ENCODE measurements at places on chromosomes 16 and 17.

- no peak for DNase-seq
Measured at GRCh38 chr17:64499805-64500486, 3.1 kb upstream of the POLG2 start.

- DNase-seq = no peak
Measured at GRCh38 chr16:17451843-17452242, 18.9 kb downstream of the XYLT1 start.

DNA sequence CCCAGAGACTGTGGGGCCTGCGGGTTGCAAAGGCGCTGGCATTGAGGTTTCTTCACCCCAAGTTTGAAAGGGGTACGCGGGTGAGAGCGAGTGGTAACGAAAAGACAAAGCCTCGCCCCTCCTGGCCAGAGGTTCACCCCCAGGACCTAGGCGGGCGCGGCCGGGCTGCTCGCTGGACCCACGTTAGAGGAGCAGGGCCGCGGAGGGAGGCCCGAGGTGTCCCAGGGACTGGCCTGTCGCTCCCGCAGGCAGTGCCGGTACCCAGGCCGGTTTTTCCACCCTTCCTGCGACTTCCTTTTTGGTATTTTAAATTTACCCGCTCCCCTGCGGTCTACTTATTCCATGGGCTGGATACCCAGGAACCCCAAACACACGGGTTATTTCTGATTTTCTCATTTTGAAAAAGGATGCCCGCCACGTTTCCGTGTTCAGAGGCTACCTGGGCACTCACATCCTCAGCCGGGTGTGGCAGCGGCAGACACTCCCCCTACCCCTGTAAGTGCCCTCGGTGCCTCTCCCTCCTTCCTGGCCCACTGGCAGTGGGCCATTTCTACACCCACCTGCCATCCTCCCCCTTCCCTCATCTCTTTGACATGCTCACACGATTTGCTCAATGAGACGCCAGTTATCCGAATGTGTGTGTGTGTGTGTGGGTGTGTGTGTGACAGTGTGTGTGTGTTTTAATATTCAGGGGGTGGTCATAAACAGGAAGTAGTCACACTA, 1.6 kb upstream of the FOXL1 start:
- DNase-seq = no peak

- DNase-seq = no peak
Measured at GRCh38 chr16:80299416-80299815, 241.4 kb upstream of the DYNLRB2 start.

- no peak for DNase-seq
Measured at GRCh38 chr17:43905400-43905984, 1.8 kb downstream of the MPP2 start.

DNA sequence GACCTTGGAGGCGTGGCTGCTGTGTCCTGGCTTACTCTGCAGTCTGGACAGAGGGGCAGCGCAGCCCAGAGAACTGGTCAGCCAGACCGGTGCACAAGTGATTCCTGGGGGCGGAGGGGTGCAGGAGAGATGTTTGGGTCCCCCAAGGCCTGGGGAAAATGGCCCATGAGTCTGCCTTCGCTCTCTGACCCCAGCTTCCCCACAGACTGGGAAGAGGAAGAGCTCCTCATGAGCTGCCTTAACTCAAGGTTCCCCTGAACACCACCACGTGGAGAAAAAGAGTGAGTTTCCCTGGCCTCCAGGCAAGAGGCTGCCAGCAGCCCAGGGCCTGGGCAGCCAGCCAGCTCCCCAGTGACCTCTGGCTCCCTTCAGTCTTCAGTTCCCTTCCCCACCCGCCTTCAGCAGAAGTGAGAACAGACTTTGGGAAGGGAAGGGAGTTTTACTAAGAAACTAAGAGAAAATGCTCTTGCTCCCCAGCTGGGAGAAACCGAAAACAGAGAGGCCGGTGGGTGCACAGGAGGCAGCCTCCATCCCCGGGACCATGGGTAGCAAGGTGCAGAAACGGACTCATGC, 2.0 kb upstream of the C17orf99 start:
- no peak for DNase-seq

- no peak for DNase-seq
Measured at GRCh38 chr17:935485-935884, 44.1 kb downstream of the NXN start.

DNA sequence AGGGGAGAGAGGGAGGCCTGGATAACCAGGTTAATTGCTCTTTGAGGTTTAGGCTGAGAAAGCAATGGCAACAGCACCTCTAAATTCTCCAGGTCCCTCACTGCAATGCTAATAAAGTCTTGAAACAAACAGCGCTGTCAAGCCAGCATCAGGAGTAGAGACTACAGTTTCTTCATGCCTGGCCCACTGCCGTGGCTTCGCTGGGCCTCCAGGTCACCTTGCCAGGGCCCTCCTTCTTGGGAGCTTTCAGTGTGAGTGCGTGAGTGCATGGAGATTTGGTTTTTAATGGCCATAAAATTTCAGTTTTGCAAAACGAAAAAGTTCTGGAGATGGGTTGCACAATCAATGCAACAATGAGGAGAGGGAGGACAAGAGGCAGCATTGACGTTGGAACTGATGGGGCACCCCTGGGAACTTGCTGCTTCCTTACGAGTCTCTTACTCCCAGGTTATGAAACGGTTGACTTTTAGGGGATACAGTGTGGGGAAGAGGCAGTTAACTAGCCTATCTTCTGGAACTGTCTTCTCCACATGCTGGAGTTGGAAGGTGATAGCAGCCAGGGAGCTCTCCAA, 229.4 kb downstream of the XYLT1 start:
- DNase-seq = no peak

- no peak for DNase-seq
Measured at GRCh38 chr16:75060723-75061122, 55.9 kb downstream of the LDHD start.

DNA sequence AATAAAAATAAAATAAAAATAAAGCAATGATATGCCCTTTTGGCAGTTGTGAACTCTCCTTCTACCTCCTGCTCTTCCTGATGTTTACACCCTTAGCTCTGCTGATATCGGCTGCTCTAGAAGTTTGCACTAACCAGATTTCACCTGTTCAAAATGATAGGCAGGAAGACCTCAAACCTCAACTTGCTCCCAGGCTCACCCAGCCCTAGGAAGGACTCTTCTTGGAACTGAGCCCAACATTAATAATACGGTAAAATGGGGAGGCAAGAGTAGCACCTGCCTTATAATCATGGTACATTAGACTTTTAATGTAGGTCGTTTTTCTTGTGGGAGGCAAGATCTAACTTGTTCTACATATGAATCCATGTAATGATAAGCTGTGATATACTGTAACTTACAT, 61.2 kb upstream of the MED13 start:
- DNase-seq = no peak

DNA sequence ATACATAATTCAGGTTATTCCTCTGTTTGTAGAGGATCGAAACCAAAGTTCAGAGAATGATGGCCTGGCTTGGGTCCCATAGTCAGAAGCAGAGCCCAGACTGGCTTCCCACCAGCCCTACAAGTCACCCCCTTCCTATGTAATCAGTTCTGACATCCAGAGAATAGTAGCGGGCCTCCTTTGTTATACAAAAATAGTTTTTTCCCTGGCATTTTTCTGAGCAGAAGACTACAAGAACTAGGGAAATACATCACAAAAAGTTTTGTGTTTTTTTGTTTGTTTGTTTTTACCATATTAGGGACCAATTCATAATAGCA, 19.2 kb downstream of the ATPAF2 start:
- no peak for DNase-seq

DNA sequence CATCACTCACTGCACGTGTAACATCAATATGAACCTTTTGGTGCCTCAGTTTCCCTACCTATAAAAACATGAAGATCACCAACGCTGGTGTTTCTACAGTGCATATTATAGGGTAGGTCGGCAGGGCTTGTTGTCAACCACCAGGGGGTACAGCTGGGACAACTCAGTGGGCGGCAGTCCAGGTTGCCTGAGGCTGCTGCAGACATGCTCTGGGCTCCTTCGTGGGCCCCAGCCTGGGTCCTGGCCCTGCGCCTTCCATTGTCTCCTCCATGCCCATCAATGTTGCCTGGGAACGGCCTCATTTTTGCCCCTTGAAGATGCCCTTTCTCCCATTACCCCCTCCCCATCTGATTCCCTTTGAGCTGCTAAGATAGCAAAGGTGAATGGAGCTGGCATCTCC, 89.8 kb downstream of the GSG1L start:
- no peak for DNase-seq

DNA sequence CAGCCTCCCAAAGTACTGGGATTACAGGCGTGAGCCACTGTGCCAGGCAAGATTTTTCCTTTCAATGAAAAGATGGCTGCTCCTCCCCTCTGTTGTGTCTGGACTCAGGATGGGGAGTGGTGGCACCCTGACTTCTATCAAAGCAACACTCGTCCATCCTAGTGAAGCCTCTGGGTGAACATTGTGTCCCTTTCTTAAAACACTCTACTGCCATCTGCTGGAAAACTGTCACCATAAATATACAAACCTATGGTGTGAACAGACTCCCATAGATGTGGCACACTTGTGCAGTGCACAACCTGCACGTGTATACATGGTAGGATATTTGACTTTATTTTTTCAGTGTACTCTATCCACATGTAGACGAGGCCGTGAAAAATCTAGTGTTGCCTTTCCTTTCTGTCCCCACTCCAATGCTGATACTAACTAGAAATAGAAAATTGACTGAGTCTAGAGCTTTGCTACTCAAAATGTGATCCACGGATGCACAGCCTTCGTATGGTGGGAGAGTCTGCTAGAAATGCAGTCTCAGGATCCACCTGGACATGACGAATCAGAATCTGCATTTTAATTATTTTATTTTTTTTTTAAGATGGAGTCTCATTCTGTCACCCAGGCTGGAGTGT, 55.9 kb upstream of the PLCG2 start:
- DNase-seq = peak; percentile 24

DNA sequence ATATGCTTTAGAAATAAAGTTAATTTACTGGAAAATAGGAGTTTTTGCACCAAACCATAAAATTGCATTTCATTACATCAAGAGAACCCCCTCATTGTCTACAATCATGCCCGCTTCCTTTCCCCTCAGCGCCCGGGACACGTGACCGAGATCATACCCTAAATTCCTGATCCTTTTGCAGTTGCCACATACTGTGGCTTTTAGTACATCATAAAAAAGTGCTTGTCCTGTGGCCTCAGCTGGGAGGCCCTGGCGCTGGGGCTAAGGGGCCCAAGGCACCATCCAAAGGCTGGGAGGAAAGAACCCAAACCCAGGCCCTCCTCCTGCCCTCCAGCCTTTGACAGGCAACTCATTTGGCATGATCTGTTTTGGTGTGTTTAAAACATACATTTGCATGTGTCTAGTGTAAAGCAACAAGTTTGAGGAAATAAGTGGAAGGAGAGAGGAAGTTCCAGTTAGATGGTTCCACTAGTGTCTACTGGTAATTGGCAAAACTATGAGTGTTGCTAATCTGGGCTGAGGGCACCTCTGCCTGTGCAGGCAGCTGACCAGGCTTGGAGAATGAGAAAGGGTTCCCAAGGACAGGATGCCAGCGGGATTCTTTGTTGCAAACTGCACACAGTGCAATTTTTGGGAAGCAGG, 6.0 kb downstream of the CDK5R1 start:
- DNase-seq = no peak

- no peak for DNase-seq
Measured at GRCh38 chr16:70679671-70680494, 6.0 kb downstream of the MTSS2 start.

DNA sequence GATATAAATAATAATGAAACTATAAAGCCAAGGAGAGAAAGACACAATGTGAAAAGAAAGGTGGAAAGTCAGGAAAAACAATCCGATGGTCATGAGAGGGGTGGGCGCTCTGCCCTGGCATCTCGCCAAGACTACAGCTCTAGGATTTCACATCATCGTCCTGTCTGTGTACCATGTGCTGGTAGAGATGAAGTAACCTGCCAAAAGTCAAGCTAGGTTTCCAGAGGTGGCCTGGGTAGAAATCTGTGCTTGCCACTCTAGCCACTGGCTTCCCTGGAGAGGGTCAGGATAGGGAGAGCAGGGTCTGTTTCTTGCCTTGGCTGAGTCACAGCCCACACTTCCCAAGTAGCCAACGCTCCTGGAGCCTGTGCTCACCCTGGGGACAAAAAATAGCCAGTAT, 31.0 kb upstream of the TRAP1 start:
- no peak for DNase-seq

GRCh38 chr17:67639555-67639954, 78.2 kb upstream of the NOL11 start:
- no peak for DNase-seq

Data from activated naive CD4-positive, alpha-beta T cell treated with Interleukin-2 at 50 U/mL for 16 hours (primary cell).